ENCODE measurements at places on chromosomes 1 and 21. TPM values are rescaled to one million over a fixed set of nuclear protein-coding genes. Genes with fewer than 3 reads are reported as not detected.

- no peak for DNase-seq
These were observed 99.0 kb downstream of the KCNK2 start for GRCh38 chr1:215181518-215181917.

- no peak for DNase-seq
These were observed 4.5 kb upstream of the LEFTY2 start for GRCh38 chr1:225945564-225945963.

DNA sequence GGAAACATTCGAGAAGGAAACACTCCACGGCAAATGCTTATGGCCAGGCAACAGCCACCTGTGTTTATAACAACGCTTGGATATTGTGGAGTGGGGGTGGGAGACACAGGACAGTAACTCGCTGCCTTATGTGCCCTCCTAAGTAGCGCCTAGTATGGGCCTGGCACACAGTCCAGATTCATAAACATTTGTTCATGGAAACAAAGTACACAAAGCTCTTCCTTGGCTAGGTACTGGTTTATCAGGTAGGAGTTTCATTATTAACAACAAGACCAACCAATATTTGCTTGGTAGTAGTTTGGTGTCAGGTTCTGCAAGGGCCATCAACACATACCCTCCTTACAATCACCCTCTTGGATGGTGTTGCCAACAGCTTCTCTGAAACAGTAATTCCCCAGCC is 23.4 kb downstream of the TMCO4 start:
- DNase-seq = no peak

DNA sequence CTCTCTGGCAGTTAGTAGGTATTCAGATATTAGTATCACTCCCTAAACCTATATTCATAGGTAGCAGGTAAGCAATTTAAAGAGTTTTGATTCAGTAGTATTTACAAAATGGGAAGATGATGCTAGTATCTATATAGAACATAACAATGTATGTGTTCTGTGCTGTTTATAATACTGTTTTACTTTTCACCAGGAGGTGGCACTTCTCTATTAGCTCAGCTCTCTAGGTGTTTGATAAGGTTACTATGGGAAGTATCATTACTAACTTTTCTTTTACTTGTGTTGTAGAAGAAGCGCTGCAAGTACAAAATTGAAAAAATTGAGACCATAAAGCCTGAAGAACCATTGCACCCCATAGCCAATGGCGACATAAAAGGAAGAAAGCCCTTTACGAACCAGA is 49.4 kb upstream of the FASLG start:
- no peak for DNase-seq

DNA sequence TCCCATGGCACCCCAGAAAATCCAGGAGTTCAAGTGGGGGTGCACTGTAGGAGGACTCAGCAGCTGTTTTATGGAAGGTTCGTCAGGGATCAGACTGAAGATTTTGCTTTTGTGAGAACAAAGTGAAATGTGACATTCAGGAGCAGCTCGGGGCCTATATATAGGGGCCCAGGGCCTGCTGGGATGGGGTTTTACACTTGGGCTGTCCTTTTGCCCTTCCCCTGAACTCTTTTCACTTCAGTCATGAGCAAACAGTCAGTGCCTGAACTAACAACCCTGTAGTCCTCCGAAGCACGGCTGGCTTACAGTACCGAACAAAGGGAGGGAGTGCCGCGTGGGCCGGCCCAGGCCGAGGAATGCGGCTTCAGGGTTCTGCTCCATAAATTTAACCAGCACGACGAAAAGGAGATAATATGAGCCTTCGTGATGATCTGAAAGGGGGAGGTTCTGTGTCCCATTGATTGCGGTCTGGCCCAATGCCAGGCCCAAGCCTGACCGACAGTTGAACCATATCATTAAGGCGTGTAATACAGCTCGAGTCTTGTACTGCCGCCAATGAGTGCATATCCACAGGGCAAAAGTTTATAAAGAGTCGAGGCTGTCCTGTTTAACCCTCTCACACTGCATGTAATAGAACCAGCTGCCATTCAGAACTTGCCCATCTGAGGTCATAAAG is 139.9 kb downstream of the DHRS3 start:
- peak; percentile 86 for DNase-seq

- DNase-seq = no peak
These were observed 119.7 kb downstream of the HHAT start for GRCh38 chr1:210448297-210448892.

DNA sequence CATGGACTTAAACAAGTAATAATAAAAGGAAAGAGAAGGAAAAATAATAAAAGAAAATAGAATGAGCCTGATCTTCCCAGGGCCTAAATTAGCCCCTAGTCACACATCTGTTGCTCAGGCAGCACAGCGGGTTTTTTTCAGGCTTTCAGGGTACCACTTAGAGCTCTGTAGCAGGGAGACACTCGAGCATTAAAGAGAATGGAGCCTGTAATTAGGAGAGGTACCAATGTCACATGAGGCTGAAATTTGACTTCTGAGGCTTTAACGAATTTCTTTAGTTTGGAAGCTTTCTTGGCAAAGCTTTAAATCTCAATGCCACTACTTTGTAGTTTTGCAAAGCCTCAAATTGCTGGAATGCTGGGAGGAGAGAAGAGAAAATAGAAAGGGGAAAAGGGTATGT is 116.3 kb downstream of the AK5 start:
- no peak for DNase-seq

- DNase-seq = no peak
These were observed 35.8 kb upstream of the CR2 start for GRCh38 chr1:207418351-207418750.

TEDDM1 gene
- not detected for total RNA-seq

VPS26C gene
- 44.2 TPM for total RNA-seq

S100A7 gene
- not detected for total RNA-seq

WDR3 gene
- total RNA-seq = 14.5 TPM

LYPD8 gene
- not detected for total RNA-seq

TINAGL1 gene
- 180 TPM for total RNA-seq
